Naive thymus-derived CD8-positive, alpha-beta T cell (primary cell): ENCODE measurements at places on chromosomes 16 and 17.
A peak's percentile ranks its signal among the peaks of the same experiment; 100 is the strongest.

GRCh38 chr16:649631-650030 lies 466 bp downstream of the WDR90 start:
- H3K4me1 ChIP-seq: peaks cover 1% of the 10 kb centered on the region
- no peaks in the 10 kb centered on the region for H3K27me3 ChIP-seq
- H3K36me3 ChIP-seq: no peaks in the 10 kb centered on the region
- H3K4me3 ChIP-seq: peak overlapping the region; percentile 73
- no peak for DNase-seq

DNA sequence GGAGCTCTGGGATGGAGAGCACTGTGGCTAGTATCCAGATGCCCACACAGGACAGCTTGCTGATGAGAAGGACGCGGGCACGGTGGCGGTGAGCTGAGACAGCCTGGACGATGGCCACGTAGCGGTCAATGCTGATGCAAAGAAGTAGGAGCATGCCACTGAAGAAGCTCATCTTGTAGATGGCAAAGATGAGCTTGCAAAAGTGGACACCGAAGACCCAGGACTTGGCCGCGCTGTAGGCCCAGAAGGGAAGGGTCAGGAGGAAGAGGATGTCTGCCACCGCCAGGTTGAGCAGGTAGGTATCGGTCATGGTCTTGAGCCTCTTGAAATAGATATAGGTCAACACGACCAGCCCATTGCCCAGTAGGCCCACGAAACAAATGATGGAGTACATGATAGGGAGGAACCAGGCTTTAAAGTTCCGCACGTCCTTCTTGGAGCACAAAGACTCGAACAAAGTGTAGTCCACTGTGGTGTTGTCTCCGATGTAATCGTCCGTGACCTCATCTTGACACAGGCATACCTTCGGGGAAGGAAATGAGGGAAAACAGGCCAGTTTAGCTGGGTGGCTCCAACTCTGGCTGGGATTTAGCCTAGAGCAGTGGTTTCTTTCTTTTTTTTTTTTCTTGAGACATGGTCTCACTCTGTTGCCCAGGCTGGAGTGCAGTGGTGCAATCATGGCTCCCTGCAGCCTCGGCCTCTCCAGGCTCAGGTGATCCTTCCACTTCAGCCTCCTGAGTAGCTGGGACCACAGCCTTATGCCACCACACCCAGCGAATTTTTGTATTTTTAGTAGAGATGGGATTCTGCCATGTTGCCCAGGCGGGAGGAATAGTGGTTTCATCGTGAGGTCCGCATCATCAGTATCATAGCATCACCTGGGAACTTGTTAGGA lies 9.7 kb downstream of the CCR7 start:
- DNase-seq: no peak
- peak overlapping the region; percentile 83 for H3K4me3 ChIP-seq
- no peaks in the 10 kb centered on the region for H3K27me3 ChIP-seq
- H3K36me3 ChIP-seq: peaks cover 89% of the 10 kb centered on the region
- H3K4me1 ChIP-seq: peaks cover 100% of the 10 kb centered on the region
- H3K27ac ChIP-seq: peak overlapping the region; percentile 90

GRCh38 chr17:40966848-40967247 lies at the start of gene KRT39:
TSS of gene KRT39 (minus strand) at chr17:40966948. CDS start at chr17:40966856, 92 bp downstream.
- H3K4me1 ChIP-seq: no peaks in the 10 kb centered on the region
- no peak for DNase-seq
- peaks cover 2% of the 10 kb centered on the region for H3K27me3 ChIP-seq
- no peak within 1 kb of the TSS for H3K4me3 ChIP-seq
- H3K27ac ChIP-seq: no peak within 1 kb of the TSS

GRCh38 chr17:76937238-76937637 lies 69.0 kb downstream of the MGAT5B start:
- no peak overlapping the region for H3K27ac ChIP-seq
- H3K36me3 ChIP-seq: no peaks in the 10 kb centered on the region
- no peak for DNase-seq
- no peak overlapping the region for H3K4me3 ChIP-seq

- H3K27ac ChIP-seq: no peak overlapping the region
- H3K4me3 ChIP-seq: no peak overlapping the region
- H3K27me3 ChIP-seq: no peaks in the 10 kb centered on the region
- H3K4me1 ChIP-seq: no peaks in the 10 kb centered on the region
- no peak for DNase-seq
Measured at GRCh38 chr16:21076186-21076883, 74.3 kb downstream of the DNAH3 start.

GRCh38 chr17:3440451-3440850 lies 6.8 kb upstream of the OR1E2 start:
- H3K27me3 ChIP-seq: peaks cover 29% of the 10 kb centered on the region
- H3K27ac ChIP-seq: no peak overlapping the region
- H3K4me1 ChIP-seq: no peaks in the 10 kb centered on the region
- no peak overlapping the region for H3K4me3 ChIP-seq

DNA sequence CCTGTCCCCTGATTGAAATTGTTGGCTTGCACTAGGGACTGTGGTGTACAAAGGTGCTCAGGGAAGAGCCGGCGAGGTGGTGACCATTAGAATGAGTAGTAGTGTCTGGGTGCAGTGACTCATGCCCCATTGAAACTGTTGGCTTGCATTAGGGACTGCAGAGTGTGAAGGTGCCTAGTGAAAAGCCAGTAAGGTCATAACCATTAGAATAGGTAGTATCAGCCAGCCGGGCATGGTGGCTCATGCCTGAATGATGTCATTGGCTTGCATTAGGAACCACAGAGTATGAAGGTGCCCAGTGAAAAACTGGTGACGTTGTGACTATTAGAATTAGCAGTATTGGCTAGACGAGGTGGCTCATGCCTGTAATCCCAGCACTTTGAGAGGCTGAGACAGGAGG lies 78.9 kb downstream of the ABCC6 start:
- H3K27ac ChIP-seq: no peak overlapping the region
- H3K4me3 ChIP-seq: no peak overlapping the region
- peaks cover 44% of the 10 kb centered on the region for H3K36me3 ChIP-seq
- H3K4me1 ChIP-seq: no peaks in the 10 kb centered on the region
- H3K27me3 ChIP-seq: no peaks in the 10 kb centered on the region

- H3K27me3 ChIP-seq: no peaks in the 10 kb centered on the region
- H3K4me3 ChIP-seq: no peak overlapping the region
- H3K36me3 ChIP-seq: peaks cover 32% of the 10 kb centered on the region
Measured at GRCh38 chr17:68539548-68540467, 27.6 kb downstream of the PRKAR1A start.

- DNase-seq: no peak
- no peak overlapping the region for H3K27ac ChIP-seq
- peaks cover 9% of the 10 kb centered on the region for H3K4me1 ChIP-seq
- H3K4me3 ChIP-seq: no peak overlapping the region
Measured at GRCh38 chr17:57638284-57638683, 106.8 kb downstream of the CCDC182 start.

DNA sequence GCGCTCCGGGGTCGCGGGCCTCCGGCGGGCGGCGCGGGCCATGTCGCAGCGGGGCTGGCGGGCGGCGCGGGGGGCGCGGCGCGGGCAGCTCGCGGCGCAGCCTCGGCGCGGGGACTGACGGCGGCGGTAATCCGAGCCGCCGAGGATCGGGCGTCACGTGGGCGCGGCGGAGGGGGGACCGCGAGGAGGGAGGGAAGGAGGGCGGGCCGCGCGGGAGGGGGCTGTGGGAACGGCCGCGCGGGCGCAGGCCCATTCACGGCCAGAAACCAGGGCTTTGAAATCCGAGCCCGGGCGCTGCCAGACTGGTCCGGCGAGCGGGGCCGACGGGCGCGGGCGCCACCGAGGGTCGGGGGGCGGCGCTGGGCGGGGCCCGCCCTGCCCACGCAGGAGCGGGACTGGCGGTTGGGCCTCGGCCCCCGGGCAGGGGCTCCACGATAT lies at the start of gene MTSS2:
Gene MTSS2, minus strand, starts transcription at position 116 of the 438 bp plus-strand sequence. CDS start 262 bp downstream, outside the sequence.
- H3K4me3 ChIP-seq: peak within 1 kb of the TSS; percentile 74
- DNase-seq: peak; percentile 41
- H3K27ac ChIP-seq: peak within 1 kb of the TSS; percentile 75
- no peaks in the 10 kb centered on the region for H3K27me3 ChIP-seq

DNA sequence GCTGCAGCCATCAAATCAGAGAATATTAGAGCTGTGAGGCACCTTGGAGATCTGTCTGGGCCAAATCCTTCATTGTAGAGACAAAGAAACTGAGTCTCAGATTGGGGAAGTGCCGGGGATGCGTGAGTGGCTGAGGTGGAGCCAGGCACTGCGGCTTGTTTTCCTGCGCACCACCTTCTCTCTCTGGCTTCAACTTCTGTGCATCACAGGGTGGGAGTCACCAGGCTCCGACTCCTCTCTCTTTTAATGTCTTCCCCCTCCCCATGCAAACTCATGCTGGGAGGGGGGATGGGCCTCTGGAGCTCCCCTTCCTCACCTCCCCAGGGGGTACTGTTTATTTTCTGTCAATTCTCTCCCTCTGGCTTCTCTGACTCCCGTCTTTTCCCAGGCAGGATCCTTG lies 8.7 kb upstream of the ETV4 start:
- no peak overlapping the region for H3K27ac ChIP-seq
- H3K4me3 ChIP-seq: no peak overlapping the region
- DNase-seq: no peak
- peaks cover 3% of the 10 kb centered on the region for H3K36me3 ChIP-seq
- H3K4me1 ChIP-seq: peaks cover 6% of the 10 kb centered on the region

DNA sequence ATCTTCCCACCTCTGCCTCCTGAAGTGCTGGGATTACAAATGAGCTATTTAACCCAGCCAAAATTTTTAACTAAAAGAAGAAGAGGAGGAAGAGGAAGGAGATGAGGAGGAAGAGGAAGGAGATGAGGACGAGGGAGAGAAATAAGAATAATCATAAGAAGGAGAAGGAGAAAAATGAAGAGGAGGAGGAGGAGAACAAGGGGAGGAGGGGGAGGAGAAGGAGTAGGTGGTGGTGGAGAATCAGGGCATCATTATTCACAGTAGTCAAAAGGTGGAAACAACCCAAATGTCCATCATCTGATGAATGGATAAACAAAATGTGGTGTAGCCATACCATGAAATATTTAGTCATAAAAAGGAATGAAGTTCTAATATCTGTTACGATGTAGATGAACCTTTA lies 21.2 kb upstream of the MGAT5B start:
- DNase-seq: no peak
- H3K27ac ChIP-seq: no peak overlapping the region
- H3K36me3 ChIP-seq: peaks cover 1% of the 10 kb centered on the region
- H3K27me3 ChIP-seq: peaks cover 56% of the 10 kb centered on the region
- peaks cover under 1% of the 10 kb centered on the region for H3K4me1 ChIP-seq

DNA sequence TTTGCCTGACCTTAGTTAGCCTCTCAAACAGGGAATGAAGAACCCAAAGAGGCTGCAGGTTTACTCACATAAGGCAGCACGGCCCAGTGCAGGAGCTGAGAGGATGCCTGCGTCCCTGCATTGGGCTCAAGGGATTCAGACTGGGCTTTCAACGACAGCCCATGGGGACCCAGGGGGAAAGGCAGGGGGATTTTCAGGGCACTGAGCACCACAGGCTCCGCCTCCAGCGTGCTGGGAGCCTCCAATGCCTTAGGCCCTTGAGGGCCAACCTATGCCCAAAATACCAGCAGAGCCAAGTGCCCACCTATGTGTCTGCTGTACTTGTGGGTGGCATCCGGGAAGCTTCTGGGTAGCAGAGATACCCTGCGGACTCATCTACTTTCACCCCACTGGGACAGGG lies 22.3 kb downstream of the DCAKD start:
- peaks cover 7% of the 10 kb centered on the region for H3K36me3 ChIP-seq
- DNase-seq: no peak
- no peak overlapping the region for H3K4me3 ChIP-seq
- no peaks in the 10 kb centered on the region for H3K27me3 ChIP-seq

DNA sequence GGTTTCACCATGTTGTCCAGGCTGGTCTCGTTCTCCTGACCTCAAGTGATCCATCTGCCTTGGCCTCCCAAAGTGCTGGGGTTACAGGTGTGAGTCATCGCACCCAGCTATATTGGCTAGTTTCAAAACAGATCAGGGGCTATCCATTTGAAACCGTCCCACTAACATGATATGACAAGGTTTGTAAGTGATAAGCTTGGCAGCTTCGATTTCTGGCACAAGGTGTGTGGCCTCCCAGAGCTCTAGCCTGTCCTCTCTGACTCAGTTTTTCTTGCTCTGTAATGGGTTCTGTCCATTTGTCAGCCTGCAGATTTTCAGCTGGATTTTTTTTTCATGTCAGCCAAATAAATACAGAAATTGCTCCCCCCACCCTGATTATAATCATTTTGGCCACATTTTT lies 31.8 kb upstream of the TENT4B start:
- H3K27me3 ChIP-seq: no peaks in the 10 kb centered on the region
- H3K4me3 ChIP-seq: no peak overlapping the region
- H3K27ac ChIP-seq: peak overlapping the region; percentile 92
- peaks cover 13% of the 10 kb centered on the region for H3K4me1 ChIP-seq

- no peak for DNase-seq
- H3K4me3 ChIP-seq: no peak overlapping the region
- H3K27ac ChIP-seq: peak overlapping the region; percentile 14
- peaks cover 5% of the 10 kb centered on the region for H3K36me3 ChIP-seq
- peaks cover 55% of the 10 kb centered on the region for H3K4me1 ChIP-seq
Measured at GRCh38 chr17:28574526-28574925, 2.2 kb downstream of the ALDOC start.

DNA sequence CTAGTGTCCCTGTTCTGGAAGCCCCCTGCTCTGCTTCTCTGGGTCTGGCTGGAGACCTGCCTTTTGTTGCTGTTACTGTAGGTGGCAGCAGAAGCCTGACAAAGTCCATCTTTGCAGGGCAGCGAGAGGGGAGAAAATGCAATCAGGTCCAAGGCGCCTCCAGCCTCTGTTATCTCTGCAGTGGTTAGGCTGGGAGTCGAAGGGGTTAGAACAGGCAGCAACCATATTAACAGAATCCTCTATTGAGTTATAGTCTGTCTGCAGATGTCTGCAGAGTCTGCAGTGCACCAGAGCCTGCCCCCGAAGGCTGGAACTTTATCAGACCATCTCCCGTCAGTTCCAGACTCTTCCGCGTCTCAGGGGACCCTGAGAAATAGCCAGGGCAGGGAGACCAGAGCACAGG lies 404.9 kb upstream of the EEF2KMT start:
- H3K27me3 ChIP-seq: peaks cover 4% of the 10 kb centered on the region
- H3K4me3 ChIP-seq: no peak overlapping the region
- no peak overlapping the region for H3K27ac ChIP-seq
- no peaks in the 10 kb centered on the region for H3K36me3 ChIP-seq
- no peak for DNase-seq

GRCh38 chr17:73592501-73592961 lies 51.7 kb downstream of the SDK2 start:
- DNase-seq: peak; percentile 40
- peak overlapping the region; percentile 97 for H3K27ac ChIP-seq
- peaks cover 48% of the 10 kb centered on the region for H3K4me1 ChIP-seq
- no peaks in the 10 kb centered on the region for H3K36me3 ChIP-seq

DNA sequence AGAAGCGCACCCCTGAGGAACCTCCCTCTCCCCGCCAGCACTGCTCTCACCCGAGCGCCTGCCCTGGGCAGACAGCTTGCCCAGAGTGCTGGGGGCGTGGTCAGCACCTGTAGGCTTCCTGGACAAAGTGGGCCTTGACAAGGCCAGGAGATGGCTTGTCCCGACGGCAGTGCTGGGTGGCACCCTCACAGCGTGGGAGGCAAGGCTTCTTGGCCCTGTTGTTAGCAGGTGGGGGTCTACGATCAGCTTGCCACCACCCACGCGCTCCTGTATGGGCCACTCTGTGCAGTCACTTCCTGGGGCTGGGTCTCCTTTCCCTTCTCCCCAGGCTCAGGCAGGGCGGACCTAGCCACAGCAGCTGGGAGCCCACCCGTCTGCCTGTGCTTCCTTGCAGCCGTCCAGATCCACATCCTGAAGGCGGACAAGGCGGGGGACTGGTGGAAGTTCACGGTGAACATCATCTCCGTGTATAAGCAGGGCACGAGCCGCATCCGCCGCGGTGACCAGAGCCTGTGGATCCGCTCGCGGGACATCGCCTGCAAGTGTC lies 218.0 kb downstream of the NTN1 start:
- H3K36me3 ChIP-seq: no peaks in the 10 kb centered on the region
- H3K4me1 ChIP-seq: peaks cover 19% of the 10 kb centered on the region
